Dermis microvascular lymphatic vessel endothelial cell (primary cell): ENCODE measurements at places on chromosomes 7 and 10. TPM values are rescaled to one million over a fixed set of nuclear protein-coding genes. Genes with fewer than 3 reads are reported as not detected.

DNA sequence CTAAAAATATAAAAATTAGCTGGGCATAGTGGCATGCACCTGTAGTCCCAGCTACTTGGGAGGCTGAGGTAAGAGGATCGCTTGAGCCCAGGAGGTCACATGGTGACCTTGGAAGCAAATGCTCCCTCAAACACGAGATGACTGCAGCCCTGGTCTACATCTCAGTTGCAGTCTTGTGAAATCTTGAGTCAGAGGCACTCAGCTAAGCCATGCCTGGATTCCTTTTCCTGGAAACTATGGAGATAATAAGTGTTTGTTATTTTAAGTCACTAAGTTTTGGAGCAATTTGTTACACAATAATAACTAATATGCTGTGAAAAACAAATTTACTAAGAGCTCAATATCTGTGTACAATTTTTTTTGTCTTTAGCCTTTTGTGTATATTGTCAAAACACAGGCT, 284.3 kb upstream of the KAT6B start:
- DNase-seq: no peak

DNA sequence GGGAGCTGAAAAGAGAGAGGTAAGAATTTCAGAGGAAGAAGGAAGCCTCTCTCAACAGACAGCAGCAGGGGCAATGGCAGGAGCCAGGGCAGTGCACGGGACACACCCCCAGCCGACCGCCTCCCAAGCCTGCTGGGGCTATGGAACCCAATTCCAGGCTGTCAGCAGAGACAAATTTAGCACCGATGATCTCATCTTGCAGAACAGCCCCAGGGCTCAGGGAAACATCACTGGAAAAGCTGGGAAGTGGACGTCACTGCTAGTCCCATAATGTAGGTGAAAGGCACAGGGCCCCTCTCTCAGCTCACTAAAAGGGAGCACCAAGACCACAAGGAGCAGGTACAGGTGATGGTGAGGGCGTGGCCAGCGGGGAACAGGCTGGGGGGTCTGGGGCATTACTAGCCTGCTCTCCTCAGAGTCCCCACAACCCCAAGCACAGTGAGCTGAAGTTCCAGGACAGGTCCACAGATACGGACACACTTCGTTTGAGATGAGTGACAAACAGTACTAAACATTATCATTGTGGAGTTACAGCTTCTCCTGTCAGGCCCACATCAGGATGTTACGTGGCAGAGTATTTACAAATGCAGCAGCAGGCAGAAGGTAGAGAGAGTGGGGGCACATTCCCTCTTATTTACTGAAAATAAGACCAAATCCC, 103.7 kb downstream of the PLXNA4 start:
- DNase-seq: peak; percentile 77

DNA sequence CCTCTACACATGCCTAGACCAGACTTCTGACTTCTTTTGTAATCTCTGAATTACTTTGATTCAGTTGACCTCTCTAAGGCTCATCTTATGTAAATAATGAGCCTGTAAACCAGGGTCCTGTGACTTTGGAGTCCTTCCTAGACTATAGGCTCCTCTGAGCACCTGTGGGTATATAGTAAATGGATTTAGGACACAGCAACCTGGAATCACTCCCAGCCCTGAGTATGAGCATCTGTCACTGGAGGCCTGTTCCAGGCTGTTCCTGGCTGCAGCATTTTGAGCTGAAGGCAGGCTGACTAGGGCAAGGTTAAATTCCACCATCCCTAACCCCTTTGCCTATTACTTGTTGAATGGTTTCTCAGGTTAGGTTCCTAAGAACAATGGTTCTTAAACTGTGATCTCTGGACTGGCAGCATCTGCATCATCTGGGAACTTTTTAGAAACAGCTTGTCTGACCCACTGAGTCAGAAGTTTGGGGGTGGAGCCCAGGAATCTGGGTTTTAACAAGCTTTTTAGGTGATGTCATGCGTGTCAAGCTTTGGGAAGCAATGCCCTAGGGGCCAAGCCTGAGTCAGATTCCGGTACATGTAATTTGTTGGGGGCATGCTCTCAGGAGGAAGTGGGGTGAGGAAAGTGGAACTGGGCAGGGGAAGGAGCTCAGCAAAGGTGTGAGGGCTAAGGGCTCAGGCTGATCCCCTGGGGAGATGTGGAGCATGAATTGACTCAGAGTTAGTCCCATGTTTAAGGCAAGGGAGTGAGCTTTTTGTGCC, 28.2 kb downstream of the MINDY4 start:
- DNase-seq: peak; percentile 65

DNA sequence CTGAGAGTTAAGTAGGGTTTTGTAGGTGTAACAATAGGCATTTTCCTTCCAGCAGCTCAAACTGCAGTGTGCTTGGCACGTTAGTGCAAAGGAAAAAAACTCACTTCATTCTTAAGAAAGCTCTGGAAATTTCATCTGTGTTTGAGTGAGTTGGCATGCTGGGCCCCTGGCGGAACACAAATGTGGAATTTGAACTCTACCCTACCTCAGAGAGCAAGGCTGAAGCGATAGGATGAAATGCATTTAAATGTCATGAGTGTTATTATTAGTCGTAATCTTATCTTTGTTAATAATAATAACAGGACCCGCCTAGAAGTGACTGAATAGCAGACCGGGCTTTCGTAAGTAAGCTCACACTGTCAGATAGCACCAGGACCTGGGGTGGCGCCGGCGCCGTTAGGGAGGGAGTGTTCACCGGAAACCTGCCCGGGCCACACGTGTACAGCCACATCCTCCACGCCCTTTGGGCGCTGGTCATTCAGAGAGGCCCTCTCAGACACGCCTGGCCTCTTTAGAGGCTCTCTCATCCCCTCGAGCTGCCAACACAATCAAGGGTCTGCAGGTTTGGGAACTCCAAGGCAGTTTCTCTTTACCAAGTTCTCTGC, 63.5 kb downstream of the GRK5 start:
- DNase-seq: peak; percentile 50

GRCh38 chr7:148481971-148482626, 108.5 kb upstream of the C7orf33 start:
- no peak for DNase-seq

DNA sequence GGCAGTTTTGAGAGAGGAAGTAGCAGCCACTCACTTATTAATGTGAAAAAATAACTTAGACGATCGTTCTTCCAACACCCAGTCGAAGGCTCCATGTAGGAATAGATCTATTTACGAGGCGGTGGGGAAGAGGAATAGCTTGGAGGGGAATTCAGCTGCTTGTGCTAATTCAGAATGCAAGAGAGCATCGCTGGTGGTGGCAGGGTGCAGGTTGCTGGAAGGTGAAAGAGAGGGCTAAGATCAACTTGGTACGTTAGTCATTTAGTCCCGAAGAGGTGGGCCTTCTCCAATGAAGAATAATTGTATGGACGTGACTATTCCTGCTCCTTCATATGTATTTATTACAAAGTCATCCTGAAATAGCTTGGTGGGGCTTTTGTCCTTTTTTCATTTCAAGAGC, 98.5 kb downstream of the SEC23IP start:
- DNase-seq: no peak

Gene IL6
- total RNA-seq: 0.25 and 0.39 TPM in 2 replicates

Gene BTRC
- 8.2 and 8.7 TPM in 2 replicates for total RNA-seq

Gene NAT16
- total RNA-seq: not detected in 2 replicates

Gene GFRA1
- 10.5 and 12.0 TPM in 2 replicates for total RNA-seq

Gene CPEB3
- 0.90 and 1.6 TPM in 2 replicates for total RNA-seq

Gene CPA2
- not detected in 2 replicates for total RNA-seq
